Activated naive CD8-positive, alpha-beta T cell treated with anti-CD3 and anti-CD28 coated beads for 36 hours (primary cell): ENCODE measurements at places on chromosomes 7 and 10. TPM values are rescaled to one million over a fixed set of nuclear protein-coding genes. Genes with fewer than 3 reads are reported as not detected.

GRCh38 chr10:113493195-113493594 lies 59.7 kb upstream of the HABP2 start:
- no peaks in the 10 kb centered on the region for H3K36me3 ChIP-seq
- peaks cover 12% of the 10 kb centered on the region for H3K27me3 ChIP-seq
- H3K27ac ChIP-seq: no peak overlapping the region
- no peak for DNase-seq
- H3K4me3 ChIP-seq: no peak overlapping the region

GRCh38 chr7:142629588-142630260 lies 119.5 kb upstream of the PRSS1 start:
- H3K27me3 ChIP-seq: peaks cover 8% of the 10 kb centered on the region
- no peak overlapping the region for H3K27ac ChIP-seq
- peaks cover 5% of the 10 kb centered on the region for H3K4me1 ChIP-seq
- no peak for DNase-seq
- no peak overlapping the region for H3K4me3 ChIP-seq

GRCh38 chr7:26504411-26505120 lies 212.9 kb downstream of the SNX10 start:
- H3K4me1 ChIP-seq: no peaks in the 10 kb centered on the region
- no peak overlapping the region for H3K27ac ChIP-seq
- H3K4me3 ChIP-seq: no peak overlapping the region
- peaks cover 10% of the 10 kb centered on the region for H3K27me3 ChIP-seq
- DNase-seq: no peak

- H3K4me1 ChIP-seq: no peaks in the 10 kb centered on the region
- no peak overlapping the region for H3K4me3 ChIP-seq
- H3K27ac ChIP-seq: no peak overlapping the region
- DNase-seq: no peak
- H3K27me3 ChIP-seq: no peaks in the 10 kb centered on the region
These were observed 888.7 kb upstream of the ZWINT start for GRCh38 chr10:57249615-57250281.

- DNase-seq: no peak
- H3K4me3 ChIP-seq: no peak overlapping the region
- H3K36me3 ChIP-seq: no peaks in the 10 kb centered on the region
- H3K27ac ChIP-seq: no peak overlapping the region
- H3K4me1 ChIP-seq: no peaks in the 10 kb centered on the region
These were observed 46.2 kb downstream of the MINDY4 start for GRCh38 chr7:30817371-30817767.

DNA sequence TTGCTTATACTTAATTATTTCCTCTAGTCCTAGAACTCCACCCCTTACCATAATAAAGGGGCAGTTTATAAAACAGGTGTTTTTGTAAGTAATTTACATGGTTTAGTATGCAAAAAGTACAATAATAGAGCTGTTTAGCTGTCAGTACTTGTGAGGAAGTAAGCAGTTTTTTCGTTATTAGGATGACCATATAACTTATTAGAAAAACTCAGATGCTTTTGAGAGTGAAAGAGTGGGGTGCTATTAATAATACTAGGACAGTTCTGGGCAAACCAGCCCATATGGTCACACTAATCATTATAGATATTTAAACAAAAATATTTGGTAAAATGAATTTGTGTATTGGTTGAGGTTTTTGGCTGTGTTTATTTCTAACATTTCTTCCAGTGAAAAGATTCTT lies 201.9 kb upstream of the KAT6B start:
- H3K36me3 ChIP-seq: peaks cover 28% of the 10 kb centered on the region
- no peak for DNase-seq
- H3K4me1 ChIP-seq: no peaks in the 10 kb centered on the region
- no peak overlapping the region for H3K27ac ChIP-seq
- no peak overlapping the region for H3K4me3 ChIP-seq
- no peaks in the 10 kb centered on the region for H3K27me3 ChIP-seq

- no peak overlapping the region for H3K4me3 ChIP-seq
- H3K36me3 ChIP-seq: no peaks in the 10 kb centered on the region
- H3K4me1 ChIP-seq: no peaks in the 10 kb centered on the region
These were observed 461.2 kb downstream of the PLXNA4 start for GRCh38 chr7:132115028-132115427.

LMBR1 gene
- total RNA-seq: 50.4 TPM

LIPM gene
- not detected for total RNA-seq

FKBP6 gene
- not detected for total RNA-seq

MMP21 gene
- not detected for total RNA-seq

DUSP5 gene
- 31.4 TPM for total RNA-seq

LMOD2 gene
- not detected for total RNA-seq

SEM1 gene
- 35.9 TPM for total RNA-seq
